Small intestine (tissue), 16 donors: ENCODE measurements at places on chromosomes 6 and 20. TPM values are rescaled to one million over a fixed set of nuclear protein-coding genes. Genes with fewer than 3 reads are reported as not detected.

DNA sequence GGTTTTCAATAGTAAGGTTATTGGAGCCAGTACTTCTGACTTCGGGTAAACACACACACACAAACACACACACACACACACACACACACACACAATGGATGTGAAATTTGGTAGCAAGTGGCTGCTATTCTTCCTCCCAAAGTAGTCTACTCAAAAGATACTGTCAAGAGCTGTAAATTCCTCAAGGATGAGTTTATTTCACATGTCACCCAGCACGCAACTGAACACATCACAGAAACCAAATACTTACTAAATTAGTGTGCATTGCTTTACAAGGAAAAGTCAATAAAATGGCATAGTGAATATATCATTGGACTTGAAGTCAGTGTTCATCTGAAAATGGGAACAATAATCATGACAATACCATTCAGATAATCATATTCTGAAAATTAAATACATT, 32.9 kb downstream of the MMUT start:
- H3K36me3 ChIP-seq: peaks cover 4% of the 10 kb centered on the region
- H3K27ac ChIP-seq: no peak overlapping the region
- no peak for DNase-seq

GRCh38 chr6:44561832-44562665, 174.5 kb downstream of the CDC5L start:
- H3K36me3 ChIP-seq: no peaks in the 10 kb centered on the region
- H3K27ac ChIP-seq: no peak overlapping the region
- no peaks in the 10 kb centered on the region for H3K4me1 ChIP-seq
- peaks cover 4% of the 10 kb centered on the region for H3K27me3 ChIP-seq

Gene SEL1L2
- polyA plus RNA-seq: not detected

DNA sequence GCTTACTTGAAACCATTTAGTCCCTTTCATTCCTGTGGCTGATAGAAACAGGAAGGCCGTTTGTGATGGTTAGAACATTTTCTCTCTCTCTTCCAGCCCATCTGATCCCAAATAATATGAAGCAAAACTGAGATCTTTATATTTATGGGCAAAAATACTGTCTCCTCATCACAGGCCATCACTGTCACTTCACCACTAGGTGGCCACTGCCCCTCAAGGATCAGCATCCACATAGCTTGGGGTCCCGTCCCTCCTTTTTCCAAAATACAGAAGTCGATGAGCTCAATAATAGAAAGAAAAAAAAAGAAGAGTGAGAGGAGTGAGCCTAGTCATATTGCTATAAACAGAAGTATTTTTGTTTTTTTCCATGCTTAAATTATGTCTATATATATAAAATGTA, 46.4 kb upstream of the LAMP5 start:
- no peaks in the 10 kb centered on the region for H3K27me3 ChIP-seq
- H3K36me3 ChIP-seq: no peaks in the 10 kb centered on the region
- no peak overlapping the region for H3K27ac ChIP-seq
- no peaks in the 10 kb centered on the region for H3K4me1 ChIP-seq

GRCh38 chr20:24981790-24982189, 10.8 kb downstream of the APMAP start:
- DNase-seq: no peak
- H3K4me3 ChIP-seq: no peak overlapping the region
- H3K27me3 ChIP-seq: no peaks in the 10 kb centered on the region
- H3K27ac ChIP-seq: no peak overlapping the region
- peaks cover 4% of the 10 kb centered on the region for H3K4me1 ChIP-seq

GRCh38 chr6:46899659-46900058, 22.1 kb downstream of the ADGRF5 start:
- H3K4me1 ChIP-seq: no peaks in the 10 kb centered on the region
- no peaks in the 10 kb centered on the region for H3K27me3 ChIP-seq
- H3K36me3 ChIP-seq: no peaks in the 10 kb centered on the region
- H3K4me3 ChIP-seq: no peak overlapping the region
- no peak overlapping the region for H3K27ac ChIP-seq
- DNase-seq: no peak

DNA sequence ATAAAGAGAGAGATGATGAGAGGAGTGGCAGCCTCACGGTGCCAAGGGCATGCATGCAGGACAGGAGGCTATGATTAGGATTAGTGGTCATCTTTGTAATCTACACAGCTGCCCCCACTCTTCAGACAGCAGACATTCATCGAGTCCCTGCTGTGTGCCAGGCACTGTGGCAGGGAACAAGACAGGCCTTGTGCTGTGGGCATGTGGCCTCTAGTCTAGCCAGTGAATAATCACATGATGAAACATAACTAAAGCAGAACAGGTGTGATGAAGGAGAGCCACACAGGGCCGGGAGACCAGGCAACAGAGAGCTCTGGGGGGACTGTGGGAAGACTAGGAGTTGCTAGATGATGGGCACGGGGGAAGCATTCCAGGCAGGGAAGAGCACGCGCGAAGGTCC, 22.2 kb downstream of the TOX2 start:
- no peaks in the 10 kb centered on the region for H3K4me1 ChIP-seq
- no peak overlapping the region for H3K27ac ChIP-seq
- H3K4me3 ChIP-seq: no peak overlapping the region
- DNase-seq: no peak

DNA sequence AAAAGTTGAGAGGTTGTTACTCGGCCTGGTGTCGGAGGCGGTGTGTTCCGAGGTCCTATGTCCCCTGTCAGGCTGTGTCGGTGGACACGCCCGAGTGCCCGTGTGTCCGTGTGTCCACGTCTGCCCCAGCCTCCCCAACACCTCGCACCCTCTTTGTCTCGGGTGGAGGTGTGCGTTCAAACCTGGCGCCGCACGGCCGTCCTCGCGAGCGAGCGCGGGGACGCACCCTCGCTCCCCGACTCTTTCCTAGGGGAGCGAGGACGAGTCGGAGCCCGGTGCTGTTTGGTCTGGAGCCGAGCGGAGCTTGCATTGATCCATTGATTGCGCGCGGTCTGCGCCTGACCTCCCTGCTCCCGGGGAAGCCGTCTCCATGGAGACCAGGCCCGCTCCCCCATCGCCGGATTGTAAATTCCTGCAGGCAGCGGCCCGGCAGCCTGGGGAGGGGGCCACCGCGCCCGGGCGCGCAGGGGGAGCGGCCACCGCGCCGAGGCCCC, 411 bp upstream of the SCUBE3 start:
- no peak overlapping the region for H3K27ac ChIP-seq
- peaks cover 8% of the 10 kb centered on the region for H3K4me1 ChIP-seq
- no peaks in the 10 kb centered on the region for H3K36me3 ChIP-seq
- H3K27me3 ChIP-seq: no peaks in the 10 kb centered on the region
- H3K4me3 ChIP-seq: no peak overlapping the region
- peak; percentile 39 for DNase-seq

Gene EDN3
- polyA plus RNA-seq: 11.8 TPM

Gene LAMA4
- 5.9 TPM for polyA plus RNA-seq

DNA sequence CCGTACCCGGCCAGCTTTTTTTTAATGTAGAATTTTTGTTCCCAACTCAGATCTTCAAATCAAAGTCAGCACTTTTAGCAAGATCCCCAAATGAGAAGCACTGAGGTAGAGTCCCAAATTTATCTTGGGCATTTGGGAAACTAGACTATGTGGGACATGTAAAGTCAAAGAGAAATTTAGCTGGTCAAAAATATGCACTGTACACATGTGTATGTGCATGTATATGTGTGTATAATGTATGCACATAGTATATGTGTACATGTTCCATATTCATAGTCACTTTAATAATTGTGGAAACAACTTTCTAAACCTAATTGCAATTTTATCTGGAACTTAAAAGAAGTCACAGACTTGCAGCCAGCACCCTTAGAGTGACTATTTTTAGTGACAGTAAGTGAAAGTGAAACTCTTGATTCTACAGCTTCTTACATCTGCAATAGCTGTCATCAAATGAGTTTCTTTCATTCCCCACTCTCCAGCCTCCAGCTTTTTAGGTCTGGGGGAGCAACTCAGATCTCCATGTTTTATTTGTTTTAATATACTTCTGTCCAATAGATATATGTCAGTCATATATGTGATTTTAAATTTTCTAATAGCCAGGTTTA, 53.6 kb downstream of the CDC40 start:
- no peak overlapping the region for H3K4me3 ChIP-seq
- no peaks in the 10 kb centered on the region for H3K4me1 ChIP-seq
- H3K27me3 ChIP-seq: no peaks in the 10 kb centered on the region
- H3K36me3 ChIP-seq: peaks cover 3% of the 10 kb centered on the region

Gene KCNK5
- 43.0 TPM for polyA plus RNA-seq

Gene ANKRD66
- polyA plus RNA-seq: not detected

Gene SPACA1
- not detected for polyA plus RNA-seq
